ENCODE measurements at places on chromosomes 3 and 15.

DNA sequence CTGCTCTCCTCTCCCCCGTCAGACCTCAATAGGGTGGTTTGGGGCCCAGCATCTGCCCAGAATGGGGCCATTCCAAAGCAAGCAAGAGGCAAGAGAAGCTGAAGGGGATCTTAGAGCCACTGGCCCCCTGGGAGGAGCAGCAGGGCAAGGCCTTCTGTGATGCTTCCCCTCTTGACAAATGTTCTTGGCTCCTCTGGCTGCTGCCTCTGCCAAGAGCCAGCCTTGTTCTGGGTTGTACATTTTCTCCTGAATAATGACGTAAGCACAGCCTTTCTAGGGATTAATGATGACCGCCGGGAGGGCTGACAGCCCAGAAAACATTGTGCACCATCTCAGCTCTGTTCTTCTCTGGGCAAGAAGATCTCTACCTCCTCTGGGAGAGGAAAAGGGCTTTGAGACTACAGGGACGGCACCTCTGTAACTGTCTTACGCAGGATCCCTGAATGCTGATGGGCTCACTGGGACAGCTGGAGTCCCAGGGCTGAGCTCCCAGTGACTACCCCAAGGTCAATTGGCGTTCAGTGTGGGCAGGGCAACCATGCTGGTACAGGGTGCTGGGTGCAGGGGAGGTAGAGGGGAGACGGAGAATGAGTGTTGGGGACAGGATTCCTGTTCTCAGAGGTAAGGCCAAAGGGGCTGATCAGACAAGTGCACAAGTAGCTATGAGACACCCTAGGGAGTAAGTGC, 253.3 kb downstream of the FAM43A start:
- peak; percentile 53 for DNase-seq

DNA sequence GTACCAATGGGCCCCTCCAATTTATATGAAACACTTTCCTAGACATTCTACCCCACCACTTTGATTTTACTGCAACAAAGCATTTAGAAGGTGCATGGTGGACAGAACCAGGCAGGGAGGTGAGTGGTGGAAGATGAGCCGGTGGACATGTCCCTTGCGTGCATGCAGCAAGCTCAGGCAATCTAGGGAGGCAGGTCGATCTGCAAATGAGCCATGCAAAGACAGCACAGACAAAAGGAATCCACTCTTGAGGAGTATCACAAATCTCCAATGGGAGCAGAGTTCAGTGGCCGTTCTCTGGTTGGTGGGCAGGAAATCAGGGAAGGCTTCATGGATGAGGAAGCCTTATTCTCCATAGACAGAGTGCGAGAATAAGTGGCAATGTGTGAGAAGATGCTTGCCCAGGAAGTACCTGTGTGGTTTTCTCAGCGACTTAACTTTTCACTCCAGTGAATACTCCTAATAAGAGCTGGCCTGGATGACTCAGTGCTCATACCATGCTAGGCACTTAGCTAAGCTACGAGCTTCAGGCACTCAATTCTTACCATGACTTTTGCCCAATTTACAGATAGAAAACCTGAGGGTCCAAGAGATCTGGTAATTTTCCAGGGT, 152.5 kb downstream of the FOXP1 start:
- no peak for DNase-seq

DNA sequence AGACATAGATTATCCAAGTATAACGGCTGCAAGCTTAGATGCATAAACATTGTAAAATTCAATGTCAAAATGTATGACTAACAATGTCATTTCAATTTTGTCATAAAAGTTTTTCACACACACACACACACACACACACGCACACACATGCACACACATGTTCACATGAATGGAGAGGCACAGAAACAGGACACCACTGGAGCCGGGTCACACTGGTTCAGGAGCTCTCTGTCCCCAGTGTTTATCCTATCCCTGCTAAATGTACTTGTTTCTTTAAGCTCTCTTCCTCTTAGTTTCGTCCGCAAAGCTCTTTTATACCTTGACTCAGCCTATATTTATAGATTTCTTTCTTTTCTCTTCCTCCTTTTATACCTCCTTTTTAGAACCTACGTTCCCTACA, 249.9 kb downstream of the CADPS start:
- DNase-seq, result no peak

DNA sequence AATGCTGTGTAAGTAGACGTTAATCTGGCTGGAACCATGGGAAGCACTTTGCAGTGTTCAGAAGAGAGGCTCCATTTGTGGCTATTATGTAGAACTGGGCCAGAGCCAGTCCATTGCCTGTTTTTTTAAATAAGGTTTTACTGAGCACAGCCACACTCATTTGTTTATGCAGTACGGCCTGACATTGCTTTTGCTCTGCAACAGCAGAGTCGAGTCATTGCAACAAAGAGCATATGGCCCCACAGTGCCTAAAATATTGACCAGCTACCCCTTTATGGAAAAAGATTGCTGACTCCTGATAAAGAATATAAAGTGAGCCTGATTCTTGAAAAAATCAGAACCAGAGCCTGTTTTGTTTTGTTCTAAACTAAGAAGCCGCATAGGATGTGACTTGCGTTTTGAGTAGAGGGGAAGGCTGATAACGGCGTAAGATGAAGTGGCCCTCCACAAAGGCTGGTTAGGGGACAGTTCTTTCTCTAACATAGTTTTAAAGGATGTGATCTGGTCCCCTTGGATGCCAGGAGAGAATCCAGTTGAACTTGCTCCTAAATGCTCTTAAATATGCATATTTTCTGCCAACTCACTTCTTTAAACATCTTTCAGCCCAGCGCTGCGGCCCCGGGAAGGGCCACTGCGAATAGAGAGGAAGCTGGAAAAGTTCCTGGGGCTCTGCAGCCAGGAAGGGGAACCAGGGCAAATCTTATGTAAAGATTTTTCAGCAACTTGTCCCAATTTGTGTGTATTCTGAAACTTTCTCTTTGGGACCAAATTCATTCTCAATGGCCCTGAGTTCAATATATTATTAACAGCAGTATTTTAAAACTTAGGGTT, 64.5 kb downstream of the GLDN start:
- peak; percentile 57 for DNase-seq

GRCh38 chr3:29301332-29302019, 20.6 kb downstream of the RBMS3 start:
- no peak for DNase-seq

DNA sequence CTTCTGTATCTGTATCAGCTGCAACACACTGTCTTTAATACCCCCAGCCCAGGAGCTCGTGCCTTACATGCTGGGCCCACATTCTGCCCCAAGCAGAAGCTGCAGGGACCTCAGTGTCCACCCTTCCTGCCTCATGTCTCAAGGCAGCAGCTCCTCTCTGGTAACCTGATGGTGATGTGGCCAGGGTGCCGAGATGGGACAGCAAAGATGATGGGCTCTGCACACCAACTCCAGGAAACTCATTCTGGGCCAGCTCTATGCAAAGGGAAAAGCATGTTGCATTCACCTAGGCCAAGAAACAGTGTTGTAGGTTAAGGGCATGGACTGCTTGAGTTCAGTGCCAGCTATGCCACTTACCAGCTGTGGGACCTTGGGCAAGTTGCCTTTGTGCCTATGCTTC, 79.5 kb upstream of the PRR23C start:
- no peak for DNase-seq

DNA sequence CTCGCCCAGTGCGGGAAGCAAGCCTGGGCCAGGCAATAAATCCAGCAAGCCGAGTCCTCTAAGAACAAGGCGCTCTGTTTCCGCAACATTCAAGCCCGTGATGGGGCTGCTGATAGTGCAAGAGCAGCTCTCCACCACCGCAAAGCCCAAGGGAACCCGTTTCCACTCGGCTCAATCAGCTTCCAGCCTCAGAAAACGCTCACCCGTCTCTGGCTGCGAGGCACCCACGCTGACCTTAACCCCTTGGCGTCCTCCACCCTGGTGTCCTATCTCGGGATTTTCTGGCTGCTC, 17.8 kb downstream of the SPATA12 start:
- DNase-seq, result peak; percentile 60

- no peak for DNase-seq
Observed at GRCh38 chr15:39593656-39594445, 13.0 kb downstream of the THBS1 start.

DNA sequence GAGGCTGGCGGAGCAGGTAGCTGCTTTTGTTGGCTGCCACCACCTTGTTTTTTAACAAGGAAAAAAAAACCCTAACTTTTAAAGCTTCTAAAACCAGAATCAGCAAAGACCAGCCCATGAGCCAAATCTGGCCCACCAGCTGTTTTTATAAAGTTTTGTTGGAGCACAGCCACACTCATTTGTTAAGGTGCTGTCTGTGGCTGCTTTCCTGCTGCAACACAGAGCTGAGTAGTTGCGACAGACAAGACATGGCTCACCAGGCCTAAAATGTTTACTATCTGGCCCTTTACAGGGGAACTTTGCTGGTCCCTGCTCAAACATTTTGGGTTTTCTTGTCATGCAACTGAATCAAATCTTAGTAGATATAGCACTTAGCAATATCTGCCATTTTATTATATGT, 18.9 kb downstream of the EFCAB12 start:
- DNase-seq, result no peak

GRCh38 chr3:4746241-4746958, 232.8 kb upstream of the BHLHE40 start:
- DNase-seq, result no peak

- no peak for DNase-seq
Observed at GRCh38 chr3:196237203-196237602, 20.9 kb downstream of the SLC51A start.

DNA sequence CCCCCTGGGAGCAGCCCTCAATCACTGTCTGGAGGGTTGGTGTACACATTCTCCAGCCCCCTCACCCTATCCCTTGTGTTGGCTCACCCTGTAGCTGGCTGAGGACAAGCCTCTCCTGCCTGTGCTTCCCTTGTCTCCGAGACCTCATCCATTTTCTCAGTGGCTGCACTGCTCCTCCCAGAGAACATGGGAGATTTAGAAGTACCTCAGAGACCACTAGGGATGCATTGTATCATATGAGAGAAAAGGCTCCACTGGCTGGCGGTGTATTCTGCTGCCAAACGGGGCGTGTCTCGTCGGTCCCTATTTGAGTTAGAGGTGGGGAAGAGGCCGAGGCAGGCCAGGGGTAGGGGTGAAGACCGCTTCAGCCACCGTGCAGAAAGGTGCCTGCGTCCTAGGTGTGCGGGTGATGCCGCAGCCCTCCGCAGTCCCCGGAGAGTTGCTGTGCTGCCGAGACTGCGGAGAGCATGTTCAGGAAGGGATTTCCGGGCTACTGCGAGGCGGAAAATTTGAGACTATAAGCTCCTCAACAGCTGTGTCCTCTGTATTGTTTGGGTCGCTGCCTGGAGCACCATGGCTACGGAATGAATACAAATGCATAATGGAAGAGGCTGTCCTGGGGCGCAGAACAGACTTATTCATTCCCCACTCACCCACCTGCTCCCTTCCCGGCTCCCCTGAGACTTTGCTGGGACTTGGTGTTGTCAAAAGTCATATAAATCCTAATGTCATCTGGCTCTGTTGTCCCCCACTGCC, 43.8 kb downstream of the SPSB4 start:
- DNase-seq, result peak; percentile 24

DNA sequence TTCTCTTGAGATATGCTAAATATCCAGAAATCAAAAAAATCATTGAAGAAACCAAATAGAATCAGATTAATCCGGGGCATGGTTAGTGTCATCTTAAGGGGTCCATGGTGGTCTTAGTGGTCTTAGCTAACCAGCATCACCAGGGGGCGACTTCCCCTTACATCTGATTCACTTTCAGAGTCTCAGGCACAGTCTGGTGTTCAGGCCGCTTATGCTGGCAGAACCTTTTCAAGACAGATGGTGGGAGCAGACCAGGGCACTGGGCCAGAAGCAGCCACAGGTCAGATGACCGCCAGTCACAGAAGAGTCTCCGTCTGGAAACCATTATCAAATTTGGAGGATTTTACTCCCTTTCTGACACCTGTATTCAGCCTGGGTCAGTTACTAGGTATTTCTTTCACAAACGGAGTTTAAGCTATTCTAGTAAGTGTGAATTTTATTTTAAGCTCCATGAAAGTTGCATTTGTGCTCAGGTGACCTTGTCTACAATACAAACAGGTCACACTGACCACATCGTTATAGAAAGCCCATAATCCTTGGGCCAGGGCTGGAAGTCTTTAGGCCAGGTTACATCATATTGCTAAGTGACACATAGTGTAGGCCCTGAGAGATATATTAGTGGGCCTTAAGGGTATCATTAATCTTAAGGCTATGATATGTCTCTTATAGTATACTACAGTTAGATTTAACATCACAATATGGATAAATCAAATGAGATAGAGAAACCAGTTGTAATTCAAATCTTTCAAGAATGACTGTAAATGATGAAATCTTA, 365.5 kb downstream of the GBE1 start:
- DNase-seq, result no peak

GRCh38 chr3:100046986-100047385, 67.3 kb downstream of the FILIP1L start:
- no peak for DNase-seq

DNA sequence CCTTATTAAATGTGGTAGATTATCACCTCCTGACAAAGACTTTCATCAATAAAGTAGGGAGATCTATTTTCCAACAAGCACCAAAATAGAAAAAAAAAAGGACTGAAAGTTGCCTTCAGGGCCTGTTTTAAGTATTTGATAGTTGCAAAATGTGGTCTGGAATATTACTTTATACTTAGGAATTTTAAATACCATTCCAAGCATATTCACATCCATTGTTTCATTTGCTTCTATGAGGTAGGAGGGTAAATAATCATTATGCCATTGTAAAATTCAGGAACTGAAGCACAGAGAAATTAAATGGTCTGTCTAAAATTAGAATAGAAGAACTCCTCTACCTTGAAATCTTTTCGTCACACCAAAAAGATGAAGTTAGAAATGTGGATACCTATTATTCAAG, 110.0 kb downstream of the TMCC1 start:
- no peak for DNase-seq

DNA sequence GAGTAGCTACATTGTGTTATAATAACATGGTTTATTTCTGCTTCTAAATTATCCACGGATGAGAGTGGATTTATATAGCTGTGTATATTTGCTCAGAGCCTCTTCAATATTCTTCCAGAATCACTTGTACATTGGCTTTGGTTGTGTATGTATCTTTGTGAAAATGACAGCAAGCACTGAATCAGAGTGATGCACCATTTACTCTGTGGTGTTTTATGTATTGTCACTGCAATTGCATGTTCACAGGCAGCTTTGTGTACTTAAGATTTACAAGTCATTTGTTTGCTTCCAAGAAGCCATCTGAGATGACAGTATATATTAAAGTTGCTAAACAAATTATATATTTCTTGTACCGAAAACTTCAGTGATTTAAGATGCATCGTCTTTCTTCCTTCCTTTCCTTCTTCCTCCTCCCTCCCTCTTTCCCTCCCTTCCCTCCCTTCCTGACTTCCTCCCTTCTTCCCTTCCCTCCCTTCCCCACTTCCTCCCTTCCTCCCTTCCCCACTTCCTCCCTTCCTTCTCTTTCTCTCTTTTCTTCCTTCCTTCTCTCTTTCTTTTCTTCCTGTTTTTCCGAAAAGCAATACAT, 362.3 kb upstream of the GOLIM4 start:
- no peak for DNase-seq

DNA sequence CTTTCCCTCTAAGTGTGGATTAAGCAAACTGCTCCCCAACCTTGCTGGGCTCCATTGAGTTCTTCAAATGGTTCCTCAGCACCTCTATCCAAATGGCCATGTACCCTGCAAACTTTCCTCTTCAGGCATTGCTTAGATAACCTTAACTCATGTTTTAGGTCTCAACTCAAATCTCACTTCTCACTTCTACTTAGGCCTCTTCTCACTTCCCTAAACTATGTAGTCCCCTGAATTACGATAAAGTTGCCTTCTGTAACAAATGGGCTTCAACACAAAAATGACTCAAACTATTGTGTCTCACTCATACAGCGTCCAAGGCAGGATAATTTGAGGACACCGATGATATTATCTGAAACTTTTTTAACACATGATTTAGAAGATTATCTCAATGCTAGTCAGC, 62.4 kb upstream of the STAC start:
- DNase-seq, result no peak

GRCh38 chr3:121707531-121708273, 41.8 kb downstream of the GOLGB1 start:
- no peak for DNase-seq

Measured in pons (tissue), 1 donor.